ENCODE measurements at places on chromosomes 7 and 10. TPM values are rescaled to one million over a fixed set of nuclear protein-coding genes. Genes with fewer than 3 reads are reported as not detected.

The RBM20 gene
- polyA plus RNA-seq: not detected

The SPAG6 gene
- polyA plus RNA-seq: not detected

- no peak for DNase-seq
These were observed 146.0 kb upstream of the GNAI1 start for GRCh38 chr7:79988653-79989052.

GRCh38 chr10:635088-635861 lies 54.2 kb downstream of the DIP2C start:
- DNase-seq: no peak

GRCh38 chr10:121928528-121928884 lies 675 bp upstream of the ATE1 start:
- DNase-seq: no peak

GRCh38 chr7:17070231-17070708 lies 188.5 kb upstream of the AGR3 start:
- no peak for DNase-seq

Measured in immature natural killer cell (primary cell).